Dermis microvascular lymphatic vessel endothelial cell (primary cell): ENCODE measurements at places on chromosomes 11 and 22. TPM values are rescaled to one million over a fixed set of nuclear protein-coding genes. Genes with fewer than 3 reads are reported as not detected.
A peak's percentile ranks its signal among the peaks of the same experiment; 100 is the strongest.

DNA sequence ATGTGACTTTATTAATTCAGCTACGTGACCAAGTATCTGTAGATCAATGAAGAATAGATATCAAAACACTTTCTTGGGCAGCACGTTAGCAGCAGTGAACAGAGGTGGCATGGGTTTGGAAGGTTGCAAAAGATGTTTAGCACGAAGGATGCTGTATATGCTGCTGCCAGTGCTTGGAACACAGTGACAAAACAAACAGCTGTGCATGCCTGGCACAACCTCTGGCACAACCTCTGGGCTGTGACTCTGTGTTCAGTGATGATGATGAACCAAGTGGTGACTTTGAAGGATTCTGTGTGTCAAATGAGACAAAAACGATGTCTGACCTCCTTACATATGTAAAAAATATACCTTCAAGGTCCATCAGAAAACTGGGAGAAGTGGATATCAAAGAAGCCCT, 104.7 kb downstream of the TBC1D22A start:
- DNase-seq = no peak

Gene UPK3A
- not detected in 2 replicates for total RNA-seq

GRCh38 chr11:134532921-134533421, 120.9 kb upstream of the B3GAT1 start:
- no peak for DNase-seq

GRCh38 chr11:60835534-60835846, 6.4 kb upstream of the CCDC86 start:
- peak; percentile 86 for DNase-seq

GRCh38 chr11:121533601-121534000, 80.8 kb upstream of the SORL1-AS1 start:
- no peak for DNase-seq

Gene ROBO4
- 278 and 426 TPM in 2 replicates for total RNA-seq
